ENCODE measurements at places on chromosomes 13 and 19.

- DNase-seq: no peak
These were observed 937 bp upstream of the SPRY2 start for GRCh38 chr13:80341756-80342370.

GRCh38 chr13:66154976-66155375, 1075.2 kb downstream of the PCDH9 start:
- DNase-seq: no peak

DNA sequence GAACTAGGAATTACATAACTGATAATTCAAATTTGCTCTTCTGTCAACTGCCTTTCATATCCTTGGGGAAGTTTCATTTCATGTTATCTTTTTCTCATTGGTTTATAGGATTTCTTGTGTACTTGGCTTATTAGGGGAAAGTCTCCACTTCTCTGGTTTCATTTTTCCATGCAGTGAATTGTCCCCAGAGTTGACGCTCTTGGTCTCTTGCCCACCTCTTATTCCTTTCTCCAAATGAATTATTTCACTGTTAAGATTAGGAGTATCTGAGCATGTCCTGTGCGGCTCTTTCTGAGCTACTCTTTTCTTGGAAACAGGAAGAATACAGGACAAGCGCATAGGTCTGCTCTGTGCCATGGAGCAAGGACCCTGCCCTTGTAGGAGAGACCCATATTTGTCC, 104.8 kb downstream of the POSTN start:
- DNase-seq: no peak

GRCh38 chr19:14318873-14319272, 62.4 kb upstream of the ADGRE5 start:
- DNase-seq: no peak

DNA sequence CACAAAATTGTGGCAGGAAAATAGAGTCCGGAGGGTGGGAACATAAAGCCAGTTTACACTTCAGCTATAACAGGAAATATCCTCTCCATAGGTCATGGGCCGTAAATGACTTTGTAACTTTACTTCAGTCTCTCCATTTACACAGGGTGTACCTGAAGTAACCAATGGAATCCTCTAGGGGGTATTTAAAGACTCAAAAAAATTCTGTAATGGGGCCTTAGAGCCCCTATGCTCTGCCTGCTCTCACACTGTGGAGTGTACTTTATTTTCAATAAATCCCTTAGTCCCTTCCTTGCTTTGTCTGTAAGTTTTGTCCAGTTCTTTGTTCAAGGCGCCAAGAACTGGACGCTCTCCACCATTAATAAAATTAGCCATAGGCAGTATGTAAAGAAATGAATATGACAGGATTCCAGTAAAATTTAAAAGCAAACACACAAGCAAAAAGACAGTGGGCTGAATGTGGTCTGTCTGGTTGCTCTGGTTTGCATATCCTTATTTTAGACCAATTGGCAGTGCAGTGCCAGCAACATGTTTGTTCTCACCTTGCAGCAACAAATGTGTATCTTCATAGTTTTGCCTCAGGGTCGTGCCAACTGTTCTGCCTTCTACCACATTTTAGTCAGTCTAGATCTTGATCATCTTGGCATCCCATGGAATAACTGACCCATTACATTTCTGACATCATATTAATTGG, 801.5 kb upstream of the SPRY2 start:
- DNase-seq: no peak

GRCh38 chr19:8141726-8142512, 7.5 kb downstream of the FBN3 start:
- no peak for DNase-seq

- peak; percentile 58 for DNase-seq
These were observed 1.5 kb downstream of the UNC13A start for GRCh38 chr19:17686592-17687024.

DNA sequence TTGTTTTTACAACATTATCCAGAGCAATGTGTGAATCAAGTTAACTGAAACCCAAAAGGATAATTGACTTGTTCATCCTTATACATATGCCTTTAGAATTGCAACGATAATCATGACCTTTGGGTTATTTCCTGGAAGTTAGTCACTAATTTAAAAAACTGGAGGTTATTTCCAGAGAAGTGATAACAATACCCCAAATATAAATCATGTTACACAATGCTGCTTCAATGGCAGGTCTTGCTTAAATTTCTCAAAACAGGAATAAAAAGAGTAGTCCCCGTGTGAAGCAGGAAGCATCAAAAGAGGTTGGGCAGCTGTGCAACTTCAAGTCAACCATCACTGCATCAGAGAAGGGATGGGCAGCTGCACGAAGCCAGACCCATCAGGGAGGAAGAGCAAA, 134.4 kb downstream of the EFNB2 start:
- no peak for DNase-seq

DNA sequence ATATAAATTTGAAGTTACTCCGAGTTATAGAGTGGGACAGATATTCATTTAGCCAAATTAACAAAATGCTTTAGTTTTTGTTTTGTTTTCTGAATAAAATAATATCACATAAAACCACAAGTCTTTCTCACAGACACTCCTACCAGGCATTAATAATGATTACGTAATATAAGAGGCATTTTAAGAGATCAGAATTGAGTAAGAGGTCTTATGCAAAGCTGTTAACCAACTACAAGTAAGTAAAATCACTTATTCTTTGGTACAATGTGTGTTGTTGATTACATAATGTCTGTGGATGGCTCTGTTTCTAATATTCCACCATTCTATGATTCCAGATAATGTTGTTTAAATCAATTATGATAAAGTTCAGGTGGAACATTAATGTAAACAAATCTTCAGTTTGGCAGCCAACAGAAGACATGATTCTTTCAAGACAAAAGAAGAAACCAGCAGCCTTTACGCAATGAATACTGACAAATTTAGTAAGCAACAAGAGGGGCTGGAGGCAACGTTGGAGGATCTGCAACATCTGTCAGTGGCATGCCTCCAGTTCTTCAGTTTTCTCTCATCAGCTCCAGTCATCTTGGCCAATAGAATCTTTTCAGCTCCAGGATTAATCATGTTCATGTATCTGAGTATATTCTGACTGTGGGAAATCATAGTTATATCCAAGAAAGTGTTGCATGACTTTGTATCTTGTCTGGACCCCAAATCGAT, 403.8 kb downstream of the SLITRK5 start:
- no peak for DNase-seq

GRCh38 chr13:33287142-33287882, 1.8 kb upstream of the STARD13 start:
- DNase-seq: no peak
